CD4-positive, alpha-beta T cell treated with Interferon gamma for 1 hour (primary cell): ENCODE measurements at places on chromosomes 2 and 18.

DNA sequence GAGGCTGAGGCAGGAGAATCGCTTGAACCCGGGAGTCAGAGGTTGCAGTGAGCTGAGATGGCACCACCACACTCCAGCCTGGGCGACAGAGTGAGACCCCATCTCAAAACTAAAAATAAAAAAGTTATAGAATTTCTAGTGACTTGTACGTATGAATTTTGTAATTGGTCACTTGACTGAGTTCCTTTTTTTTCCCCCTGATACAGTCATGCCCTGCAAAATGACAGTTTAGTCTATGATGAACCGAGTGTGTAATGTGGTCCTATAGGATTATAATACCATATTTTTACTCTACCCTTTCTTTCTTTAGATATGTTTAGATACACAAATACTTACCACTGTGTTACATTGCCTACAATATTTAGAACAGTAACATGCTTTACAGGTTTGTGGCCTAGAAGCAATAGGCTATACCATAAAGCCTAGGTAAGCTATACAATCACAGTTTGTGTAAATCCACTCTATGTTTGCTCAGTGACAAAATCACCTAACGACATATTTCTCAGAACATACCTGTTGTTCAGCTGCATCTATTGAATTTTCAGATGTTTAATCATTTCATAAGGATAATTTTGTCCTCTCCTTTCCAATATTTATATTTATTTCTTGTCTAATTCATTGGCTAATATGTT lies 25.4 kb downstream of the SOCS6 start:
- DNase-seq, result no peak

- no peak for DNase-seq
These were observed 20.0 kb upstream of the SIX2 start for GRCh38 chr2:45029215-45029614.

- no peak for DNase-seq
These were observed 105.3 kb upstream of the BCL2L11 start for GRCh38 chr2:111015283-111015995.

DNA sequence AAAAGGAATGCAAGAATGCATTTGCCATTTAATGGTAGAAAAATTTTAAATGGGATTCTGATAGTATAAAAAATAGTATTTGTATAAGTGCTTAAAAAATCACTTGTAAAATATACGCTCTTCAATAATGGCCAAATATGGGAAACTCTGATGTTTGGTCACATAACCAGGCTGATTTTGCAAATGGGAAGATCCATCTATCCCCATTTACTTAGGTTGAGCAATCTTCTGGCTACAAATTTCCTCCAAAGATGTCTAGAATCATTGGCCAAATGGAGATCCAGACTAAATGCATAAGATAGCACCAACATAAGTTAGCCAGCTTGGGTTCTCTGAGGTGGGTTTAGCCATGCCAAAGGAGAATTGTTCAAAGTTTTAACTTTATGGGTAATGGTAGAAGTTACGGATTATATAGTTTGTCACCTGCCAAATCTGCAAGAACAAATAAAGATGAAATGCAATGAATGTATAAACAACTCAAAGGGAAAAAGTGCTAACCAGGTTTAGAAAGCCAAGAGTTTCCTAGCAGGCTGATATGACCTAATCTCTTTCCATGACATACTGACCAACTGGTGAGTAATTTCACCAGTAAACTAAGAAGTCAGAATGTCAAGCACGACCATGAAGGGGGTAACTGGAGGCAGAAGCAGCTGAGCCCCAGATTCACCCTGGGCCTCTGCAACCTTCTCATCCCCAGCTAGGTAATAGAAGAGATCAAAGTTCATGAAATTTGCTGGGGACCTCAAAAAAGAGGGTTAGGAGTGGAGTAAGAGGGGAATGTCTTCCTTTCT lies 10.0 kb downstream of the RHOB start:
- DNase-seq, result no peak

GRCh38 chr18:74068296-74068695 lies 79.3 kb downstream of the FBXO15 start:
- DNase-seq, result no peak

DNA sequence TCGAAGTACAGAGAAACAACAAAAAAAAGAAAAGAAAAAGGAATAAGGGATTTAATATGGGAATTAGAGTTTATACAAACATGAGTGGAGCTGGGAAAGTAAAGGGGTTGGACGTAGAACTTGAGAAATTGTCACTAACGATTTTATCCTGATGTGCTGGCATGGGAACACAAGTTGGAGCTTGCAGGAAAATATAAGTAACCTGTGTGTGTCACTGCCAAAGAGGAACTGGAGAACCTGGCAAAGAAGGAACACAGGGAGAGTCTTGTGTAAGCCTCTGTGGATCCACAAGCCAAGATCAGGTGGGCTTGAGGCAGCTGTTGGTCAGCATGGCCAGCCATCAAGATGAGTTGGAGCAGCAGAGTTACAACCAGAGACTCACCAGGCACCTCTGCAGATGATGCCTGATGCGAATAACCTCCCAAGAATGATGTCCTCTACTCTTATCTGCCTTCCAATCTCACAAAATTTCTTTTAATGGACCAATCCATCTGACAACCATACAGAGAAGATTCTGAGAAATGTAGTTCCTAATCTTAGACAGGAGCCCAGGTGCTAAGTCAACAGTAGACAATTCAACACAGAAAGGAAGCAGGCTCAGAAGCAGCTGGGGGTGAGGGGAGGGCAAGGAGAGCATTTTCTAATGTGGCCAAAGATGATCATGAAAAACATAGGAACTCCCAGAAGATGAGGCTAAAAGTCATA lies 77.0 kb upstream of the SPOPL start:
- DNase-seq, result no peak

DNA sequence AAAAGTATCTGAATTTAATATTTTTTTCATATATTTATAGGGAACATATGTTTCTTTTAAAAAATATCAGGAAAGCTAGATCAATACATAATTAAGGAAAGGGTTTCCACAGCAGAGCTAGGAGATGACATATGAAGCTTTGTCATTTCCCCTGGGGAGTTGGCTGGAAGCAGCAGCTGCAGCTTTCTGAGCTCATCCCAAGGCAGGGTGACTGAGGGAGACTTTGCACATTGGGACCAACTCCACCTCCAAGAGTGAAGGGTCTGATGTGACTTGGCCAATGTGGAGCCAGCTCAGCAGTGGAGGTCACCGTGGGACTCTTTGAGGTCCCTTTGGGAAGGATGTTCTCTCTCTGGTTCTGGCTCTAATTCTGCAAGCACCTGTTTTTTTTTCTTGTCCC lies 315.1 kb downstream of the RDH14 start:
- no peak for DNase-seq
